SK-N-MC (cell line): ENCODE measurements at places on chromosomes 5 and 9.
A peak's percentile ranks its signal among the peaks of the same experiment; 100 is the strongest.

DNA sequence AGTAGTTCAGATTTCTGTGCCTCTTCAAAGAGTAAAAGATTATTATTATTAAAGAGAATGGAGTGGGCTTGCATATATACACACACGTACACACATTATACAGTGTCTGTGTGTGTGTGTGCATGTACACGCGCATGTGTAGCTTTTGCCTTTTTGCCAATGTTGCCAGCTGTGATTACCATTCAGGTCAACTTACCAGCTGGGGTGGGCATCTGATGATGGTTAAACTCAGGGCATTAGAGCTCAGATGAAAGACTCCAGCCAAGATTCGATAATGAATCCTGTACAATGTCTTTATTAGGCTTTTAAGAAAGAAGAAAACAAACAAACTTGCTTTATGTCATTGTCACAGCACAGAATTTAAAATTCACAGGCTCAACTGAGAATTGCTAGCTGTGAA, 296.5 kb upstream of the DMAC1 start:
- no peak for DNase-seq

- no peak for DNase-seq
These were observed 36.7 kb downstream of the FAXDC2 start for GRCh38 chr5:154813736-154814135.

DNA sequence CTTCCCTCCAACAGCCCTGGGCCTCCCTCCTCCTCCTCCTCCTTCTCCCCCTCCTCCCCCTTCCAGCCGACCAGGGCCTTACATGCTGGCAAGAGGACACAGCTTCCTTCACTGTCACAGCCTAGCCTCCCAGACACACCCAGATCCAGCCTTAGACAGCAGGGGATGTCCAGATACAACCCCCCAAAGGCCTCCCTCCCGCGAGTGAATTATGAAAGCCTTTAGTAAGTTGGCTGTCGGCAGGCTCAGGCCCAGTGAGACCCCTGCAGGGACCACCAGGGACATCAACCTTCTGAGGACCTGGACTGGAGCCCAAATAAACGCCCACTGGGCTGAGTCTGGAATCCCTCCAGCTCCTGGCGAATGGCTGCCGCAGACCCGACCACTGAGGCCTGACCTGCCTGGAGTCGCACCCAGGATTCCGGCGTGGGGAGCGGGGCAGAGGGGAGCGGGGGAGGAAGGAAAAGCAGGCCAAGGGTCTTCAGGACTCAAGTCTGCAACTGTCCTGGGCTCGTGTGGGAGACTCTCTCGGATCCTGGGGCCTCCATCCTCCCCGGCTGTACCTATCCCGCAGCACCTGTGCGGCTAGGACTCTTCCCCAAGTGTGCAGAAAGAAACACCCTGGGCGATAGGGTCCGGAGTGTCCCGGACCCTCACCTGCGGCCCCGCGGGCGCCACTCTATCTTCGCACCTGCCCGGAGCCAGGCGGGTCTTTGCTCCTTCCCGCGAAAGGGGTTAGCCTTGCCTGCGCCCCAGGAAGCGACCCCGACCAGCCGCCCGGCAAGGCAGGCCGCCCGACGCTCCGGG, 705 bp downstream of the SEPTIN8 start:
- no peak for DNase-seq

GRCh38 chr9:123064716-123065115, 31.2 kb downstream of the GPR21 start:
- DNase-seq = no peak

GRCh38 chr5:141245250-141245717, at the start of gene PCDHB15:
TSS of gene PCDHB15 (plus strand) at chr5:141245395. CDS start at chr5:141245579, 184 bp downstream.
- no peak for DNase-seq

- no peak for DNase-seq
These were observed 64.2 kb downstream of the DCP2 start for GRCh38 chr5:113040672-113041260.

- DNase-seq = no peak
These were observed 22.8 kb upstream of the SCGB3A2 start for GRCh38 chr5:147855774-147856069.

GRCh38 chr9:18569941-18570630, 96.1 kb downstream of the ADAMTSL1 start:
- DNase-seq = no peak

GRCh38 chr9:76691517-76692313, 72.5 kb upstream of the PCA3 start:
- no peak for DNase-seq

DNA sequence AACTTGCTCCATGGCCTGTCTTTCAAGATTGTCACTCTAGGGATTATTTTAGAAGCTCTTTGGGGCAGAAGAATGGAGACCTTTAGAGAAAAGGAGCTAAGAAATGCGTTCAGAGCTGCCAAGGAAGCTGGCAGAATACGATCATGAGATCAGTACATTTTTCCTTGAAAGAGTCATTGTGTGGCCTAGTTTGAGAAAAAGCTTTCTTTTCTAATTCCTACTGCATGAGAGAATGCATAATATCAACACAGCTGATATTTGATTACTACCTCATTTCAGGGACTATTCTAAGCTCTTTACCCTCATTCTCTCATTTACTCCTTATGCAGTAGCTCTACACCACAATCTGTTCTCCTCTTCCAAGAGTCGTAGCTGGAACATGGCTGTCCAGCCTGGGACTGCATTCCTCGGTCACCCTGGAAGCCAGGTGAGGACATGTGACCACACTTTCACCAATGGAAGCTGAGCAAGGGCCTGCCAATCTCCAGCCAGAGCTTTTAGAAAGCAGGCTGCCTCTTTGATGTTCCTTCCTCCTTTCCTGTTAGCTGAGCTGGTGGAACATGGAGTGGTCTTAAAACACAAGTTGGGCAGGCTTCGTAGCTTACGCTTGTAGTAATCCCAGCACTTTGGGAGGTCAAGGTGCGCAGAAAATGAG, 99.3 kb upstream of the LHFPL2 start:
- no peak for DNase-seq

DNA sequence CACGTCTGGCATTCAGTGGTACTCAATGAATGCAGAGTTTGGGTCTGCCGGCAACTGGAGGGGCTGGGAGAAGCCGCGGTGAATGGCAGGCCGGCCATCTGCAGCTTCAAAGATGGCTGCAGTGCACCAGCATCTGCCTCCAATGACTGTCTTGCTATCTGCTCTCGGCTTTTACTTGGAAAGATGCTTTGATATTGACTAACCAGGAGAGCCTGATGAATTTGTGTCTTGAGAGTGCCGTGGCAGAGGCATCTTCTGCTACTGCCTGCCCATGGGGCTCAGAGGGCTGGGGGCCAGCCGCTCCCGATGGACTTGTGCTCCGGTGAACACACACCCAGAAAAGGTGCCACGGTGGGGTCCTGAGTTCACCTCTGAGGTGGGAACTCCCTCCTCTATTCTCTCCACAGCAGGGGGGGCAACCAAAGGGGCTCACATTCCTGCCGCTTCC, 164.5 kb downstream of the COL23A1 start:
- no peak for DNase-seq

DNA sequence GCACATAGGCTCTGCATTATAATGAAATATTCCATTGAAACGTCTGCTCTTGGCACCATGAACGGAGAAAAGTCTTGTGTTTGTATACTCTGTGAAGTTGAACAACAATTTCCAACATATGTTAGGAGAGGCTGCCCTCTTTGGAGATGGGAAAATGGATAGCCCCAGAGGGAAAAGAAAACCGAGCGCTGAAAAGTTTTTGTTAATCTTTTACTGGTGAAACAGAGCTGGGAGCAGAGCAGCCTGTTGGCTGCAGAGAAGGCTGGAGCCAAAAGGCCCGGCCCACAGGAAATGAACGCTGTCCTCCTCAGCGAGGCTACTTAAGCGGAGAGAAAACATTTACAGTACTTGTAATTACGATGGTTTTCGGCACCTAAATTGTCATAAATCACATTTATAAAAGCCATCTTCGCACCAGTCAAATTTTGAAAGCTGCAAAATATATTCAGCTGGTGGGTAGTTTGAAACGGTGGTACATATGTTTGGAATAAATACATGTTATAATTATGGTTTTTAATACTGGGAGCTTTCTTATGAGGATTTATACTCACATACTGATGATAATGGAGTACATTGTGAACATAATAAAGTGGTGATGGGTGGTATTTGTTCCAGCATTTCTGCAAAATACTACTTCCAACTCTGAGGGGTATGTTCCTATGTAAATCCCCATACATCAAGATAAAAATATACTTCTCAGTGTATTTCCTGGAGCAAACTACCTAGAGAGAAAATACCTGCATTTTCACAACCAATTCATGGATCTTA, 129.6 kb upstream of the CNTLN start:
- DNase-seq = peak; percentile 77

DNA sequence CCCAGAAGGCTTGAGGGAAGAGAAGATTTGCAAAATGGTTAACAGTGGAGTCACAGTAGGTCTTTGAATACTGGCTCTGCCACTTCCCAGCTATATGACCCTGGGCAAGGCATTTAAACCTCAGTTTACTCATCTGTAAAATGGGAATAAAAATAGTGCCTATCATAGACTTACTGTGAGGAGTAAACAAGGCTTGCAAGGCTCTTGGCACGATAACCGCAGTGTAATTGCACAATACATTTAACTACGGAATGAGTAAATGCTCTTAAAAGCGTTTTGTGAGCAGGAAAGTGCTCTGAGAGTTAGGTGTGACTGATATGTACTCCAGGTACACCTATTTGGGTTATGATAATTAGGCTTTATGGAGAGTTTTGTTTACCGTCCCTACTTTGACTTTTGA, 8.4 kb downstream of the SLC36A3 start:
- DNase-seq = no peak

GRCh38 chr9:98009936-98010335, 26.8 kb downstream of the ANP32B start:
- DNase-seq = no peak

GRCh38 chr9:70362952-70363351, 51.5 kb downstream of the KLF9 start:
- DNase-seq = no peak

GRCh38 chr5:176995896-176996767, 10.4 kb downstream of the UIMC1 start:
- no peak for DNase-seq

- DNase-seq = no peak
These were observed 233.8 kb downstream of the CCDC171 start for GRCh38 chr9:15786616-15787015.

DNA sequence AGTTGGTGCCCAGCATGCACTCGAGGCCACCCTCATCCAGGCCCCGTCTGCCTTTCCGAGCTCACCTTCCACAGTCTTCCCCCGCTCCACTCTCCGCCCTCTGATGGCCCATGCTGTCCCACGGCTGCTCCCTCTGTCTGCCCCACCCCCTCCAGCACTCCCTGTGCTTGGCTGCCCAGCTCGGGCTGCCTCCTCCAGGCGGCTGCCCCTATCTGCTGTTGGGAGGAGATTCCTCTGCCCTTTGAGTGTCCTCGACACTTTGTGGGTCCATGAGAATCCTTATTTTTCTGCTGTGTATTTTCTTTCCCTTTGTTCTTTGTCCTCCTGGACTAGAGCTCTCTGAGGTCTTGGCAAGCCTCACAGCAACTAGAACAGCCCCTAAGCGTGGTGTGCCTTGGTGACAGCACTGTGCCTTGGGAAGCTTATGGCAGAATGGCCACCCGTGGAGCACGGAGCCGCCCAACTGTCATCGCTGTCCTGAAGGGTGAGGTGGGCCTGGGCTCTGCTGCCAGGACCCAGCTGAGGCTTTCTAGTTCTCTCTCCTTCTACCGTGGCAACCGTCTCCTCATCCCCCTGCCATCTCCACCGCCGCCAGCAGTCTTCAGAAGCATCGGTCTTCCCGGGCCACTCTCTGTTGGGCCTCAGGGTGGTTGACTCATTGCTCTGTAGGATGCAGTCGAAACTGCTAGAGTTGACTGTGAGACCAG, 5.2 kb downstream of the NTMT1 start:
- no peak for DNase-seq

GRCh38 chr5:144122081-144122480, 48.4 kb downstream of the YIPF5 start:
- DNase-seq = no peak

GRCh38 chr5:80755626-80756025, 100.8 kb upstream of the DHFR start:
- DNase-seq = no peak

DNA sequence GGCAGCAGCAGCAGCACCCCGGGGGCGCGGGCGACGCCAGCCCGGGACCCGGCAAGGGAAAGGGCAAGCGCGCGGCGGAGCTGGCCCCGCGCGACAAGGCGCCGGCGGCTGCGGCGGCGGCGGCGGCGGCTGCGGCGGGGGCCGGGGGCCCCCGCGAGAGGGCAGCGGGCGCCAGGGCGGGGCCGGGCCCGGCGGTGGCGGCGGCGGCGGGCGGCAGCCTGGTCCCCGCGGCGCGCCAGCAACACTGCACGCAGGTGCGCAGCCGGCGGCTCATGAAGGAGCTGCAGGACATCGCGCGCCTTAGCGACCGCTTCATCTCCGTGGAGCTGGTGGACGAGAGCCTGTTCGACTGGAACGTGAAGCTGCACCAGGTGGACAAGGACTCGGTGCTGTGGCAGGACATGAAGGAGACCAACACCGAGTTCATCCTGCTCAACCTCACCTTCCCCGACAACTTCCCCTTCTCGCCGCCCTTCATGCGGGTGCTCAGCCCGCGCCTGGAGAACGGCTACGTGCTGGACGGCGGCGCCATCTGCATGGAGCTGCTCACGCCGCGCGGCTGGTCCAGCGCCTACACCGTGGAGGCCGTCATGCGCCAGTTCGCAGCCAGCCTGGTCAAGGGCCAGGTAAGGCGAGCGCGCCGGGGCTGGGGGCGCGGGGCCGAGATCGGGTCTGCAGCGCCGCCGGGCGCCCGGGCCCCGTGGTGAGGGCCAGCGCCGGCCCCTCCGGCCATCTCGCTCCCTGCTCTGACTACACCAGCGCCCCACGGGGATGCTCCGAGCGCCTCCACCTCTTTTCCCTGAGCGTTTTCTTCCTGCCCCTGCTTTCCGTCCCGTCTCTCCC, at the start of gene UBE2QL1:
Gene UBE2QL1 (plus strand): TSS at position 238 of the 843 bp plus-strand sequence. CDS start 35 bp downstream, at position 273.
- no peak for DNase-seq

DNA sequence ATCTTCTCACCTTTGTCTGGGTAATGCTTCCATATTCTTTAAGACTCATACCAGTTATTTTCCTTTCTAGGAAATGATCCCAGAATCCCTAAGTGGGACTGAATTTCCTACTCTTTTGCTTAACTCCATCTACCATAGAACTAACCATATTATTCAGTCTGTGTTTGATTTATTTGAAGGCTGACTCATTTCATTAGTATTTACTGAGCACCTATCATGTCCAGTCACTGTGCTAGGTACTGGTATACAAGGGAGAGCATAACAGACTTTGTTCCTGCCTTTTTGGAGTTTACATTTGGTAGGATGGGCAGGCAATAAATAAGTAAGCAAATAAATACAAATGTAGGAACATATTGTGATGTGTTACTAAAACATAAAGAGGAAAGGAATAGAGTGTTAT, 4.3 kb downstream of the NPR2 start:
- DNase-seq = no peak

- no peak for DNase-seq
These were observed 154.3 kb upstream of the PPP1R2B start for GRCh38 chr5:156695774-156696173.

GRCh38 chr9:3777137-3777536, 251.3 kb upstream of the RFX3 start:
- DNase-seq = no peak

GRCh38 chr5:112800891-112801290, 60.2 kb upstream of the SRP19 start:
- DNase-seq = no peak

- DNase-seq = no peak
These were observed 485.4 kb upstream of the CLINT1 start for GRCh38 chr5:158344376-158344775.
